CD4-positive, alpha-beta T cell treated with Interleukin-4 for 4 hours (primary cell): ENCODE measurements at places on chromosomes 5 and 9.

DNA sequence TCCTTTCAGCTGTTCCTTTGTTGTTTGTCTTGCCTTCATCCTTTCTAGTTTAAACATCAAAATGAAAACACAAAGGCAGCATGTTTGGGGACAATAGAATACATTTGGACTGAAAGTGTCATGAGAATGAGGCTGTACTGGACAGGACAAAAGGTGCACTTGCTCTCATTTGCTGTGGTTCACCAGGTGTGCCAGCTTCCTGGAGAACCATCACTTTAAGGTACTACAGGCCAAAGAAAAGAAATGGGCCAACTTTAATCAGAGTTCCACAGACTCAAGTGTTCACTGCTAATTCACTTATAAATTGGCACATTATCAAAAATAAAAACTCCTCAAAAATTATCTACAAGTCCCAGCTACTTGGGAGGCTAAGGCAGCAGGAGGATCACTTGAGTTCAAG lies 53.8 kb downstream of the ABHD17B start:
- DNase-seq, result no peak

DNA sequence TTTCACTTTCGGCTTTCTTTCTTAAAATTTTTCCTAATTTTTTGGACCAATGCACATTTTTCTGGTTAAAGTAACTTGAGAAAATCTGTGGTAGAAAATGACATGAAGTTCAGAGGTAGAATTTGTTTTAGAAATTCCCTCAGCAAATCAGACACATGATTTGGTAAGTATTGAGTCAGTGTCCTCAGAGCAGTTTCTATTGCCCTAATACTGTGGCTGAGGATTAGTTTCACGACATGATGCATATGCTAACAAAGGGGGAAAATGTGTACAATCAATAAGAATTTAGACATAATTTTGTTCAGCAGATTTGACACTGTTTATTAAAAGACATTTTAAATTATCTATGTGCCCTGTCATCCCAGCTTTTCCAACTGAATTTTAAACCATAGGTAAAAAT lies 56.2 kb upstream of the GCNT4 start:
- DNase-seq, result no peak

DNA sequence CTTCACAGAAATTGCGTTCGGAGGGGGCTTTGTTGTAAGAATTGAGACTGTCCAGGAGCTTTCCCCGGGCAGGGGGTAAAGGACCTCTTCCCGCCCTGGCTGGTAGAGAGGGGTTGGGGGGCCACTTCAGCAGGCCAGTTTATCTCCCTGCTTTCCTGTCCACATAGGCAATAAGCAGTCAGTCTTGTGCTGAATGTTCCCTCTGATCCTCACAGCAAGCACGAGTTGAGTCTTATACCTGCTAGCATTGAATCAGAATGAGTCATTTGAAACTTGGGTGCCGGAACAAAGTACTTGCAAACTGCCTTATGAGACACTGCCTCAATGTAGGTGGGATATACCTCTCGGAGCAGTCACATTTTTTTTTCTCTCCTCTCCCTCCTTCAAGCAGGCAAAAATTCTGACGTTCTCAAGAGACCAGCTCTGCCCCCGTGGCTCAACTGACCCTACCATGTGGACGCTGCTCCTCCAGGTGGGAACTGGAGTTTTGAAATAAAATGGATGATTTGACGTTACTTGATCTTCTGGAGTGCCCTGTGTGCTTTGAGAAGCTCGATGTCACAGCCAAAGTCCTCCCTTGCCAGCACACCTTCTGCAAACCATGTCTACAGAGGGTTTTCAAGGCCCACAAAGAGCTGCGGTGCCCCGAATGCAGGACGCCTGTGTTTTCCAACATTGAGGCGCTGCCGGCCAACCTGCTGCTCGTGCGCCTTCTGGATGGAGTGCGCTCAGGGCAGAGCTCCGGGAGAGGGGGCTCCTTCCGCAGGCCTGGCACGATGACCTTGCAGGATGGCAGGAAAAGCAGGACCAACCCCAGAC lies 1.3 kb downstream of the SH3RF2 start:
- DNase-seq, result peak; percentile 14

DNA sequence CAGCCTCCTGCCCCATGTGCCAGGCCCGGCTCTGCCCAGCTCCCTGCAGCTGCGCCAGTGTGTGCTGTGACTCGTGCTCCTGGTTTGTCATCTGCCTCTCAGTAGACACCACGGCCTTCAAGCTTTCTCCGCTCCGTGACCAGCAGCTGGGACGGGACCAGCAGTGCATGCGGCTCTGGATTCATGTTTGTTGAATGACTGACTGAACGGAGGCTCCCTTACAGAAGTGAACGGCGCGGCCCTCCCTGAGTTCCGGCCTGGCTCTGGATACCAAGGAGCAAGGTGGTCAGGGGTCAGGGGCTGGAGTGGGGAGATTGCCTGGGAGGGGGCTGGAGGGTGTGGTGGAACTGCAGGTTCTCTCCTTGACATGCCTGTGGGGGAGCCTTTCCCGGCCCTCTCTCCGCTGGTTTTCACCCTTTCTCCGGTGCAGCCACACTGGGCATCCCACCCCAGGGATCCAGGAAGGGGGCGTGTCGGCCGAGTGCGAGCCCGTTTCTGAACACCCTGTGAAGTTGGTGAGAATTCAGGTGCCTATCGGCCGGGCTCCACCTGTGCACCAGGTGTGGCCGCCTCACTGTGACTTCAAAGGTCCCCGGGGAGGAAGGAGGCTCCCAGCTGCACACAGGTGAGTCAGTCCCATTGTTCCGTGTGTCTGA lies 11.1 kb upstream of the CEP72 start:
- no peak for DNase-seq

GRCh38 chr9:94482110-94482509 lies 72.8 kb upstream of the PCAT7 start:
- DNase-seq, result no peak

- DNase-seq, result no peak
Observed at GRCh38 chr5:37207802-37208201, 41.4 kb downstream of the CPLANE1 start.

- DNase-seq, result no peak
Observed at GRCh38 chr9:26171691-26172090, 493.4 kb upstream of the TUSC1 start.

DNA sequence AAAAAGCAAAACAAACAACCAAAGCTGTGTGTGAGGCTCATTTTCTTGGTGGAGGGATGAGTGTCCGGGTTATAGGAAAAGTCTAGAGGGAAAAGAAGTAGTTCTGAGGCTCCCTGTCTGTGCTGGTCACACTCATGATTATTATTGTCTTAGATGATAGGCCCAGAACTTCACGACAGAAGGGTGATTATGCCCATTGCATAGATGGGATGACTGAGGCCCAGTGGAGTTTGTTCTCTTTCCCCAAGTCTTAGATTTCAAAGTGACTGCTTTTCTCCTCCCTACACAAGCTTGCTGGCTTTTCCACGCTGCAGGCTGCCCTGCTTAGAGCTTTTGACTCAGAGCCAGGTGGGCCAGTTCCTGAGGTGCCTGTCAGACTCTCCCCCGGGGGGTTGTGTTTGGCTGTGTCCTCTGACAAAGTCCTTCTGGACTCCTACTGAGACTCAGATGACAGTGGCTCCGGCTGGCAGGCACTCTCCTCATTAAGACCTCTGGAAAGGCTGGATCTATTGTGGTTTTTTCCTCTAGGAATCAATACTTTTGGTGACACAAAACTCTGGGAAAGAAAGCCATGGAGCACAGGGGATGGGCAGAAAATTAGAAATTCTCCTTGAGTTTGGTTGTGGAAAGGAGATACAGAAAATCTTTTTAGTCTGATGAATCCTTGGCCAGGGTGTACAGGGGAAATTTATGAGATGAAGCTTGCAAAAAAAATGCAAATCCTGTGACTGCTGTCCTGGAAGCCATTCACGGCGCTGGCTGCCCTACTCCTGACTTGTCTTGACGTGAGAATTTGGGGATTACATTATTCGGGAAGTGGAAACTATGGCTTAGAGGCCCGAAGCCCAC lies 120.9 kb downstream of the NSG2 start:
- DNase-seq, result no peak
